ENCODE measurements at places on chromosomes 5 and 9. TPM values are rescaled to one million over a fixed set of nuclear protein-coding genes. Genes with fewer than 3 reads are reported as not detected.

DNA sequence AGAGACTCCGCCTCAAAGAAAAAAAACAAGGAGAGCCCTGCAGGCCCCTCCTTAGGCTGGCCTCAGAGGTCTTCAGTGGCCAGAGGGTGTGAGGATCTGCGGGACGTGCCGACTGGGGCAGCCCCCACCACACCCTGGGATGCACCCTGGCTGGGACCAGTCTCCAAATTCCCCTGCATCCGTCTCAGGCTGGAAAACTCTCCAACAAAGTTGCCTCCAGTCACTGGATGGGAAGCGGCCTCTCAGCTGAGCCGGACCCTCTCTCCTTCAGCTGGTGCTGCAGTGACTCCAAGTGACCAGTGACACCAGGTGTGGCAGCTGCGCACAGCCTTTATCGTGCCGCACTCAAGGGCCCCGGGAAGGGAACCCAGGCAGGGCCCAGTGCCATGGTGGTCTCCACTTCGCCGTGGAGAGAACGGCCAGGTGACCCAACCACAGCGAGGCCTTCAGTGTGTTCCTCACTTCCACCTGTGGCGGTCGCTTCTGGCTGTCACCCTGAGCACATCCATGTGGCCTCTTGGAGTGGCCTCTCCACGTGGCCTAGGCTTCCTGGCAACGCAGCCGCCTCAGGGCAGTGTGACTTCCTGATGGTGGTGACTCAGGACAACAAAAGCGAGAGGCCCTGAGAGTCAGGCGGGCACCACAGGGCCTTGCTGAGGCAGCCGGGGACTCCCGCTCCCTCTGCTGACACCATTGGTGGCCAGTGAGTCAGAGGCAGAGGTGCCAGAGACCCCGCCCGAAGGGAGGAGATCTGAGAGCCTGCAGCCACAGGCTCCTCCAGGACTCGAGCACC, 19.3 kb upstream of the CAMSAP1 start:
- no peak overlapping the region for H3K4me3 ChIP-seq
- no peak for DNase-seq
- no peaks in the 10 kb centered on the region for H3K27me3 ChIP-seq
- no peaks in the 10 kb centered on the region for H3K4me1 ChIP-seq

GRCh38 chr5:82106756-82107155, 134.9 kb downstream of the ATG10 start:
- no peak for DNase-seq
- no peaks in the 10 kb centered on the region for H3K27me3 ChIP-seq

GRCh38 chr5:88895681-88896501, 12.9 kb upstream of the MEF2C start:
- H3K4me1 ChIP-seq = peaks cover 1% of the 10 kb centered on the region
- H3K27ac ChIP-seq = no peak overlapping the region
- no peak for DNase-seq
- no peaks in the 10 kb centered on the region for H3K27me3 ChIP-seq

- no peaks in the 10 kb centered on the region for H3K36me3 ChIP-seq
- peaks cover 16% of the 10 kb centered on the region for H3K4me1 ChIP-seq
- no peaks in the 10 kb centered on the region for H3K27me3 ChIP-seq
- H3K4me3 ChIP-seq = no peak overlapping the region
- DNase-seq = no peak
- no peak overlapping the region for H3K27ac ChIP-seq
These were observed 9.5 kb downstream of the KCNV2 start for GRCh38 chr9:2726650-2727340.

- no peaks in the 10 kb centered on the region for H3K36me3 ChIP-seq
- no peaks in the 10 kb centered on the region for H3K27me3 ChIP-seq
- DNase-seq = no peak
- no peak overlapping the region for H3K27ac ChIP-seq
These were observed 333.9 kb upstream of the SEMA6A start for GRCh38 chr5:116908537-116908936.

The FAXDC2 gene
- total RNA-seq = 40.7 TPM

The GLRA1 gene
- not detected for total RNA-seq
